ENCODE measurements at places on chromosomes 16 and 17.
A peak's percentile ranks its signal among the peaks of the same experiment; 100 is the strongest.

- DNase-seq: no peak
These were observed 73.2 kb downstream of the C16orf78 start for GRCh38 chr16:49446805-49447204.

DNA sequence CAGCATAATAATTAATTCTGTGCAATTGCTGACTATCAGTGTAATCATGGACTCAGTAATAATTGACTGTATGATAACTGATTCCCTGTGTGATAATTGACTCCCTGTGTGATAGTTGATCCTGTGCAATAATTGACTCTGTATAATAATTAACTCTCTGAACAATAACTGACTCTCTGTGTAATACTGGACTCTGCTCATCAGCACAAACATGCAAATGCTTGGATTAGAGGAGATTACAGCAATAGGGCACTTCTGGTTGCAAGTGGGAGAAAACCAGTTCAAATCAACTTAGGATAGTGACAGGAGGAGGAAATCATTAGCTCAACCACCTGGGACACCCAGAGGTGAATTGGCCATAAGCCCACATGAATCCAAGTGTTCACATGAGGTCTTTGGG, 582.1 kb downstream of the RBFOX1 start:
- no peak for DNase-seq

DNA sequence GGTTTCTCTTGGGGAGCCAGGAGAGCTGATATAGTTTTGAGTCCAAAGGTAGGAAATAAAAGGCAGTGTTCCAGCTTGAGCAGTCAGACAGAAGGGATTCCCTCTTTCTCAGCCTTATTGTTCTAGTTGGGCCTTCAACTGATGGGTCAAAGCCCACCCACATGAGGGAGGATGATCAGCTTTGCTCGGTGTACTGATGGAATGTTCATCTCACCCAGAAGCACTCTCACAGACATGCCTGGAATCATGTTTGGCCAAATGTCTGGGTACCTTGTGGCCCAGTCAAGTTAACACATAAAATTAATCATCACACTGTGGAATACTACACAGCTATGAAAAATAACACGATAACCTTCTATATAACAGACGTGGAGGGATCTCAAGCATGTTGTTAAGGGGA, 23.1 kb upstream of the KCNG4 start:
- no peak for DNase-seq

DNA sequence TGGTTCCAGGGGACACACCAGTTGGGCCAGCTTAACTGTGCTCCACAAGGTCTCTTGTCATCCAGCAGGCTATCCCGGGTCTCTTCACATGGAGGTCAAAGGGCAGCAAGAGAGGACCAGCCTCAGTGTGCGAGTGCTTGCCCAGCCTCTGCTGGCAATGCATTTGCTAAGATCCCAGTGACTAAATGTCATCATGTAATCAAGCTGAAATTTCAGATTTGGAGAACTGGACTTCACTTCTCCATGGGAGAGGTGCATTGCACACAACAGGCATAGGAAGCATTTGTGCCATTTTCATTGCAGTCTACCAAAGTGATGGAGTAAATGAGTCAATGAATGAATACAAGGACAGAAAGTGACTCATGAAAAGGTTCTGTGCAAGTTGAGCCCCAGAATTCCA, 51.2 kb upstream of the KDM8 start:
- DNase-seq: no peak

GRCh38 chr17:45261577-45262515, at the start of gene SPATA32:
Gene SPATA32, minus strand, starts transcription at chr17:45262094. Its CDS starts 78 bp downstream, at chr17:45262016.
- peak; percentile 43 for DNase-seq

DNA sequence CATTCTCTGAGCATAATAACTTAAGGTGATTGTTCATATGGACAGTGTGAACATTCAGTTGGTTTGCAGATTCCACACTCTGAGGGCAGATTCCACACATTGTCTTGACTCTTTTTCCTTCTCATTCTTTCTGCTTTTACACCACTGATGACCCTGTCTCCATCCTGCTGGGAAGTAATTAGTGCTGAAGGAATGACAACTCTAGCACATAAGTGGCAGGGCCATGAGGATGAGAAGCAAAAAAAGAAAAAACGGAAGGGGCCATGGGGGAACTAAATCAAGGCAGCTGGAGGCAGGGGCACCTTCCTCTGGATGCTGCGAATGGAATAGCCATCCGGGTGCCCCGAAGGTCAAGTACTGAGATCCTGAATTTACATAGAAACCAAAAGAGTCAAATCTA, 944.0 kb downstream of the KCNJ2 start:
- no peak for DNase-seq

GRCh38 chr17:44906763-44907728, 7.8 kb upstream of the EFTUD2 start:
- DNase-seq: no peak

DNA sequence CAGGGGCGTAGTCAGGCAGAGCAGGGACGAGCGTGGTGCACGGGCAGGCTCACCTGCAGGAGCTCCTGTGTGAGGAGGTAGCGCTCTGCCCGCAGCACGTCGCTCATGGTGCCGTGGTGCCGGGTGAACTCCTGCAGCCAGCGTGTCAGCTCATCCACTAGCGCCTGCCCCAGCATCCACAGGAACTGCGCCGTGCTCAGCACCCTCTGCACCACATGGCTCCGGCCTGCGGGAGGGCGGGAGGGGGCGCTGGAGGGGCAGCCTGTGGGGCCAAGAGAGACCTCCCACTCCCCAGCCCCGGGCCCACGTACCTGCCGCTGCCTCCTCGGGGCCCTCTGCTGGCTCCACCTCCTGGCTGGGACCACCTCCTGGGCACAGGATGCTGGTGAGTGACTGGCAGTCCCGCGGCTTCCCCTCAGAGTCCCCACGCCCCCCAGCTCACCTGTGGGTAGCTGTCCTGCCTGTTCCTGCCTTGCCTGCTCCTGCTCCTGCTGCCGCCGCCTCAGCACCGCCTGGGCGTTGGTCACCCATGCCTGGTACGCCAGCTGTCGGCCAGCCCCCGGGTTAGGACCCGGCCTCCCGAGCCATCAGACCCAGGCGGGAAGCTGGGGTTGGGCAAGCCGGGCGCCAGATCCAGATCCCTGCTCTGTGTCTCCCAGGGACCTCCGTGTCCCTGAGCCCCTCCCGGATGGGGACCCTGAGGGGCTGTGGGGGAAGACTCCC, 16.6 kb downstream of the CTU2 start:
- no peak for DNase-seq

DNA sequence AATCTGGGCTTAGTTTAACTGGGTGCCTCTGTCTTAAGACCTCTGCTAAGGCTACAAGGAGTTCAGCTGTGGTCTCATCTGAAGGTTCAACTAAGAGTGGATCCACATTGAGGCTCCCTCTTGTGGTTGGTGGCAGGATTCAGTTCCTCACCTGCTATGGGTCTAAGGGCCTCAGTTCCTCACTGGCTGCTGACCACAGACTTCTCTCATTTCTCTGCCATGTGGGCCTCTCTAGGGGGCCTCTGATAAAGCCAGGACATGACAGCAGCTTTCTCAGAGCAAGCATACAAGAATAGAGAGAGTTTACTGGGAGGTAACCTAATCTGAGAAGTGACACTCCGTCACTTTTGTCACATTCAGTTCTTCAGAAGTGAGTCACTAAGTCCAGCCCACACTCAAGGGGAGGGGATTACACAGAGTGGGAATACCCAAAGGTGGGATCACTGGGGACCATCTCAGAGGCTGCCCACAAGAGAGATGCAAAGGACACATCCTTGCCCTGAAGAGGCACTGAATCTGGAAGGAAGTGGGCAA, 19.2 kb upstream of the ABAT start:
- DNase-seq: no peak

- DNase-seq: peak; percentile 67
These were observed 5.0 kb downstream of the CORO6 start for GRCh38 chr17:29617481-29618271.

GRCh38 chr16:89360760-89361435, 129.5 kb downstream of the ANKRD11 start:
- peak; percentile 39 for DNase-seq

DNA sequence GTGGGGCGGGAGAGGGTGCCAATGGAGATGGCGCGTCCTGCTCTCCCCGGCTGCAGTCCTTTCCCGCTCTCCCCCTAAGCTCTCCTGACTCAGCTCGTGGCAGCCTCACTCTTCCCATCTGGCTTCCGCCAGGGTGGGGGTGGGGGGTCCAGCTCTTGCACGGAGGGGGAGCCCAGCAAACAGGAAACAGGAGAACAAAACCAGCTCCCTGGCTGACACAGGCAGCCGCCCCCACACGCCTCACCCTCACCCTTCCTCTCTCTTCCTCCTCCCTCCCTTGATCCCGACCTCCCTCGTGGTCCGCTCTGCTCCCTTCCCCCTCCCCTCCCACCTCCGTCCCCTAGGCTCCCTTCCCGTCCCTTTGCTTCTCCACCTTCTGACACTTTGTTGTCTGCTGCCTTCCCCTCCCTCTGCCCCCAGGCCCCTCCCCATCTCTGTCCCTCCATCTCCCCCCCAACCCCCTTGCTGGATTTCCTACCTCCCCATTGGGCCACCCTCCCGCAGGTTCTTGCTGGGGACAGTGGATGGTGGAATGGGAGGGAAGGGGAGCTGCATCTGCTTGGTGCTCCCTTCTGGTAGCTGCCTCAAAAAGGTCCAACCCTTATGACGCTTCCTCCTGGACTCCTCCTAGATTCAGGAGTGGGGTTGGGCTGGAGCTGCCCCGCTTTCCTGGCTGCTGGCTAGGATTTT, 23.7 kb downstream of the ARHGAP23 start:
- no peak for DNase-seq

DNA sequence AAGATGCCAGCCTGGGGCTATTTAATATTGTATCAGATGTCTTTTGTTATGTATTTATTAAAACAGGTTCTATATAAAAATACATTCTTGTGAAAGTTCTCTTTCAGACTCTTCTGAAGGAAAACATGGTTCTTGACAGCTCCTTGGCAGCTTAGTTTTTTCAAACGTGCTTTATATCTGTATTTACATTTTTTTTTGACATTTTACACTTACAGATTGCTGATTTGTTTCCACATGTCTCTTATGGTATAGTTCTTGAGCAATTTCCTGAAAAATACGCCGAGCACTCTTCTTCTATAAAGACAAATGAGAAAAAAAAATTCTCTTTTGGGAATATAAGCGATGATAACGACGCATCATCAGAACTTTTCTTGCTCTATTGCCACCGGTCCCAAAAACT, 9.5 kb downstream of the IGSF6 start:
- no peak for DNase-seq

- DNase-seq: no peak
These were observed 231.4 kb upstream of the WSCD1 start for GRCh38 chr17:5838661-5839300.

DNA sequence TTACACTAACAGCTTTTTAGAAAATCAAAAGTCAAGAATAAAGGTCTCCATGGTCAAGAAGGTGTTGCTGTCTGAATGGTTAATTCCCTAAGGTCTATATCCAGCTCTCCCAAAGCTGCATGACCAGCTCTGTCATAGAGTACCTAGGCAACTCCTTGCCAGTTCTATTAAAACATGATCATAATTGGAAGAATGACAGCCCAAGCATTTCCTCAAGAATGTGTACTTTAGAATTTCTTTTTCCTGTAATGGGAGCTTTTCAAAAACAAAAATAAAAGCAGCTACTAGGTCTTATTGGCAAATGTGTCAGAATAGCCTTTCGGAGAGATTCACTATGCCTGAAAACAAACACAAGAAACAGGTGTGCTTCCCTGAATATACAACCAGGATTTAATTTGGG, 7.9 kb downstream of the SPOP start:
- no peak for DNase-seq

DNA sequence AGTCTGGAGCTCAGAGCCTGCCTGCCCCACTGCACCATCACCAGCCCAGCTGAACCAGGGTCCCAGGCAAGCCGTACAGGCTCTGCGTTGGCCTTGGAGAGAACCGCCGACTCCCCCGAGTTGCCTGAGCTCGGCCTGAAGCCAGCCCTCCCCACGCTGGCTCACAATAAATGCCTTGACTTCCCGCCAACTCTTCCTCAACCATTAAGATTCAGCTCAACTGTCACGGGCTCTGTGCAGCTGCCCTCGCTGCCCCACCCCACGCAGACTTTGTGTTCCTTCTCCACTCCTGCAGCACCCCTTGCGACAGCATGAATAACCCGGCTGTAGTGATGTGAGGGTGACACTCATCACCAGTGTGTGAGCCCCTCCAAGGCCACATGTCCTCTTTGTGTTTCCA, 4.8 kb upstream of the QPRT start:
- DNase-seq: no peak

GRCh38 chr17:75262112-75262606, 480 bp downstream of the MRPS7 start:
- DNase-seq: no peak

GRCh38 chr16:86428729-86429517, 81.4 kb upstream of the FOXF1 start:
- DNase-seq: no peak

DNA sequence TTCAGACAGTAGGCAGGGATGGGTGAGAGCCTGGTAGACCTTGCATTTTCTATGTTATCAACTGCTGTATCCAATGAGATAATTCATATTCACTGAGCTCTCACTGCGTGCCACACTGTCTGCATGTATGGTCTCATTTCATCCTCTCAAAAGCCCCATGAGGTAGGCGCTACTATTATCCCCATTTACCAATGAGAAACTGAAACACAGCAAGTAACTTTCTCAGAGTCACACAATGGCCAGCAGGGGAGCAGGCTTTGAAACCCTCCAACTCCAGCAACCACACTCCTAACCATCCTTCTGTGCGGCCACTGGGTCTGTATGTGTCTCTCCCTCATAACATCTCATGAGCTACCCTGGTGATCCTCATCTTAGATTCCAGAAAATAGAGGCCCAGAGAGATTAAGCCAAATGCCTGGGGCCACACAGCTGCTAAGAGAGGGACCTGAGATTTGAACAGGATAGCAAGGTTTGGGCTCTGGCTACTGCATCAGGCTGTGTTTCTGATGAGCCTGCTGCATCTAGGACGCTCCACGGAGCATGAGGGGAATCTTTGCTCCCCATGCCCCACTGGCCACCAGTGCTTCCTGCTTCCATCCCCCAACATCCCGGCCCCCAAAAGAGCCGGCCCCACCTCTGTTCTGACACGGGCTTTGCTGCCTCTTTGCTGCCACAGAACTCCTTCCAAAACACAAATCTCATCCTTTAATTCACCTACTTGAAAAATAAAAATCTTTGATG, 3.2 kb downstream of the CCR7 start:
- DNase-seq: no peak

GRCh38 chr16:381012-381788, 578 bp downstream of the PGAP6 start:
- no peak for DNase-seq

DNA sequence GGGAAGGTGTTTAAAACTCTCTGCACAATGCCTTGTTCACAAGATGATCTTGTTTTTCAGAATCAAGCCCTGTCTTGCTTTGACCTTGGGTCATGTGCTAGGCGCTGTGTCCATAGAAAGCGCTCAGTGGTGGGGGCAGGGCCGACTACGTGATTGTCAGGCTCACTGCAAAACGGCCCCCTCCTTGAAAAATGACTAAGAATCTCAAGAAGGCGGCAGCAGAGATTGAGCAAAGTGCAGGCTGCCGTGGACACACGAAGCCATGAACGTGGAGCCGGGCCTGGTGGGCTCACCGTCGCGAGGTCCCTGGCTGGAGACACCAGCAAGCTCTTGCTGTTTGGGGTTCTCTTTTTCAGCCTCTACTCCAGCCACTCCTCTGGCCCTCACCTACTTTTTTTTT, 10.2 kb downstream of the ATP2C2 start:
- no peak for DNase-seq

Measured in stimulated activated CD4-positive, alpha-beta T cell treated with anti-CD3 and anti-CD28 coated beads, Interleukin-1b, Interleukin-23, amount 100 ng/mL, for 1 hour (primary cell).